ENCODE measurements at places on chromosomes 2 and 18.

GRCh38 chr2:146128216-146128615 is 1608.3 kb upstream of the ZEB2 start:
- no peak for DNase-seq

- DNase-seq, result no peak
These were observed 459.8 kb downstream of the METTL4 start for GRCh38 chr18:2111456-2111855.

DNA sequence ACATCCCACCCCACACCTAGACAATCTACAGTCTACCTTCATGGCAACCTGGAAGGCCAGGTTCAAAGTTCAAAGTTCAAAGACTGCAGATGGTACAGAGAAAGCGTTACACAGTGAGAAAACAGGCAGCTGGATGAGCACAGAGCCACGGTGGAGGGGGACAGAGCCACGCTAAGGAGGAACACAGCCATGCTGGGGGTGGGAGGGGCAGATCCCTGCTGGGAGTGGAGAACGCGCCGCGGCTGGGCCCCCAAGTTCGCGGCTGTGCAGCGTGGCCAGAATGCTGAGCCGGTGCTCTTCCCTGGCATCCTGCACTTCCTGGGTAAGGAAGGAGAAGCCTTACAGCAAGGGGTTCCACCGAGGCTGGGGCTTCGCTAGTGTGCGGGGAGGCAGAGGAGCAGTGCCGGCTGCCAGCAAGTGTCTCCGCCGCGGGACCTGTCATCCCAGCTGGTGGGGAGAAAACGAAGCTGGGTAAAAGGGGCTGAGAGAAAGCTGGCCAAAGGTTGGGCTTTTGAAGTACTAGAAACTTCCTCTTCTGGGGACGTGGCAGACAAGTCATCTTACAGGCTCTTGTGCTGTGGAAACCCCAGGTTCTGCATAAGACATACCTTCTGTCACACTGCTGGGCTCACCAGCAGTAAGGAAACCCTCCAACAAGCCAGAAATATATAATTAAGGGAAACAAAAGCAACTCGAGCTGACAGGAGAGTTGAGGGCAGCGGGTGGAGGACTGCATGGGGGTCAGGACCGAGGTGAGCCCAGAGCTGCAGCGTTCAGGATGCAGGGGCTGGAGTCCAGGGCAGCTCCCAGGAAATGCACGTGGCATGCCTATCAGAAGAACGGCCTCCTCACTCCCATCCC is 115.5 kb downstream of the HDAC4 start:
- peak; percentile 43 for DNase-seq

GRCh38 chr2:174632841-174633622 is 35.4 kb upstream of the WIPF1 start:
- DNase-seq, result peak; percentile 53

- no peak for DNase-seq
These were observed 2.4 kb downstream of the PAIP2B start for GRCh38 chr2:71224457-71224856.

- no peak for DNase-seq
These were observed 85.9 kb upstream of the NFATC1 start for GRCh38 chr18:79309614-79310358.

DNA sequence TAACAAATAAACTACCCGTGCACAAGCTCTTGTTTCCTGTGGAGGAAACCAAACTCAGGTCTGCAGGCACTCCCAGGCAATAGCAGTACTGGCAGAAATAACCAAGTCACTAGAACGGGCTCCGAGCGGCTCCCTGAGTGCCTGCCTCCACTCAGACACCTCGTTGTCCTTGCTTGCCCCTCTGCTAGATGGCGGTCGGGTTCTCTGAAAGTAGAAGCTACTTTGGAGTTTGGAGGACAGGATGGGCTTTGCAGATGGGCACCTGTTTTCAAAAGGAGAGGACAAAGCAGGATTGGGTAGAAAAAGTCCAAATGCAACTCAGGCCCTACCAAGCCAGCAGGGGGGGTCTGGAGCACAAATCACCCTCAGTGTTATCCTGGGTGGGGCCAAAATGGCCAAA is 136.4 kb downstream of the LRRC30 start:
- no peak for DNase-seq

DNA sequence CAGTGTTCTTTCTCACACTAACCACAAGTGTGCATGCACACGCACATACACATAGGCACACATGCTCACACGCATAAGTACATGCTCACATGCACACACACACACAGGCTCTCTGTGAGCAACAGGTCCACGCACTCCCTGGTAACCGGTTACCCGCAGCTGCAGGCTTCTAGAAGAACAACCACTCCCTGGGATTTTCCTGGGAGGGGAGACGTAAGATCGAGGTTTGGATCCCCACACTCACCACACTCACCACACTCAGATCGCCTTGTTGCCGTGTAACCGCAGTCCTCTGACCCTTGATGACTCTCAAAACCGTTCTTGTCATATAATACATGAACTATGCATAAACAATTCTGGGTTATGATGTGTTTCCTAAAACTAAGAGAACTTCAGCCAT is 42.2 kb downstream of the TTC32 start:
- no peak for DNase-seq

GRCh38 chr2:144459937-144460336 is 60.0 kb downstream of the ZEB2 start:
- peak; percentile 70 for DNase-seq

- peak; percentile 63 for DNase-seq
These were observed 154.8 kb downstream of the TGIF1 start for GRCh38 chr18:3604498-3605408.

DNA sequence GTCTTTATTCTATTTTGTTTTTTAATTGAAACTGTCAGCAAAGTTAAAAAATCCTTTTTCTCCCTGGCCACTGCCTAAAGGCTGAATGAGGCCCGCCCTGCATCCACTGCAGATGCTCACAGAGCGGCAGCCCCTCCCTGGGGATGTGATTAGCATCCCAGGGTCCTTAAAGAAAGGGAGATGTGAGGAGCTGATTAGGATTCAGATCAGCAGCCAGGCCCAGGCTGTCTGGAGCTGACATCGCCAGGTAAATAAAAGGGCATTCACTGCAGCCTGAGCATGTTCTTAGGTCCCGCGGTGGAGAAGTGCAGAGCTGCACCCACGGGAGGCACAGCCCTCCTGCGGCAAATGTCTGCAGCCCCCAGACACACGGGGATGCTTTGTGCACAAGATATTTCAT is 83.8 kb downstream of the LONRF2 start:
- DNase-seq, result no peak

- peak; percentile 26 for DNase-seq
These were observed 113.1 kb downstream of the NFATC1 start for GRCh38 chr18:79508565-79509535.

DNA sequence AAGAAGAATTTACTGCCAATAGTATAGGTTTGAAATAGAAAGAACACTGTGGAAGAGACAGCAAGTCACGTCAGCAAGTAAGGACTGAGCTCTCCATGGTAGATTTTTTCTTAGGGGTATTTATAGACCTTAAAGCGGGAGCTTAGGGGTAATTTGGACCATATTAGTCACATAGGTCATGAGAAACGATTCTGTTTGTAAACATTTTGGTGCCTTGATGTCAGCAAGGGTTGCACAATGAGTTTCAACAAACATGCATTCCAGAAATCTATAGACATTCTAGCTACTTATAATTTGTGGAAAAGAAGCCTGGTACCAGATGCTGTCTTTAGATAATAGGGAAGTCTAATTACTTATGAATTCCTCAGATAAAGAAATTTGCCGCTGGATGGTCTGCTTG is 624.7 kb downstream of the TDRD15 start:
- no peak for DNase-seq

- no peak for DNase-seq
These were observed 99.5 kb upstream of the APCDD1 start for GRCh38 chr18:10354890-10355289.

DNA sequence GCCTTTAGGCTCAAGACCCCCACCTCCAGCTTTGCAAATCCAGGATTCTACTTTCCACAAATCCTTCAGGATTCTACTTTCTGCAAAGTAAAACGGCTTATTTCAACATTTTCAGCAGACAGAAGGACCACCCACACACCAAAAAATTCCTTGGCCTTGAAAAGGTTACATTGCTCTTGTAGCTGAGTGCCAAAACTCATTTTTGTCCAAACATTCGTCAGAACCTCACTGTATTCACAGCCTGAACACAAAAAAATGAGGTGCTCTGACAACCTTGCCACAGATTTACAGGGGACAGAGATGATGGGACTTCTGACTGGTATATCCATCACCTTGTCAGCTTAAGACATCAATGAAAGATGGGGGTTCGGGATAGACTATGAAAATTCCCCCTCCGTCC is 63.0 kb upstream of the COX7A2L start:
- DNase-seq, result no peak

DNA sequence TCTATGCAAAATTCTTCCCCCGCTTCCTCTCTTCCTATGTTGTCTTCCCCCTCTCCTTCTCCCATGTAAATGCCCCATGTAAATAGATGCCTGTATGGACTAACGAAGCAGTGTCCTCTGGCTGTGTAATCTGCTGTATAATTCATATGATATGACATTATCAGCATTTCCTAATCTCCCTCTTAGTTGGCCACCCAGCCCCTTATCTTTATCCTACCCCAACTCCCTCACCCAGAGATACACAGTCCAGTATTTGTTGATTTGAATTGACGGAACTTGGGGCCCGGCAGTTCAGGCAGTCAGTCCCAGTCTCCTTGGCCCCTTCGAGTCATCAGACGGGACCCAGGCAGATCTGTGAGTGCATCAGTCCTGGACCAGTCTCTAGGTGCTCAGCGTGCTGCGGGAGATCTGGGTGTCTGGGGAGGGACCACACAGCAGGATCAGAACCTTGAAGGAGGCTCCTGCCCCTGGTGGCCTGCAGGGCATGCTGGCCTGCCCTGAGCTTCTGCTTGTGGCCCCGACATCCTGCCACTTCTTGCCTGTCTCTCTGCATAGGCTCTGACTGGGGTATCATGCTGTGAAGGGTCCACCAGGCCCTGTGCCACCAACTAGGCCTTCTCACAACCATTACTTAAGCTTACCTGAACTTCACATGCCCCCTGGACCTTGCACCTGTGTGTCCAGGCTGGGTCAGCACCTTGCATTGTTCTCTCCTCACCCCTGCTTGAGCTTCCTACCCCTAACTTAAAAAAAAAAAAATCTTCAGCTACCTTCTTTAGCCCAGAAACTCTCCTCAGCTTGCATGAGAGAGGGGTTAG is 88.1 kb upstream of the ATL2 start:
- DNase-seq, result no peak

- no peak for DNase-seq
These were observed 132.2 kb downstream of the TNS1 start for GRCh38 chr2:217870528-217871011.

DNA sequence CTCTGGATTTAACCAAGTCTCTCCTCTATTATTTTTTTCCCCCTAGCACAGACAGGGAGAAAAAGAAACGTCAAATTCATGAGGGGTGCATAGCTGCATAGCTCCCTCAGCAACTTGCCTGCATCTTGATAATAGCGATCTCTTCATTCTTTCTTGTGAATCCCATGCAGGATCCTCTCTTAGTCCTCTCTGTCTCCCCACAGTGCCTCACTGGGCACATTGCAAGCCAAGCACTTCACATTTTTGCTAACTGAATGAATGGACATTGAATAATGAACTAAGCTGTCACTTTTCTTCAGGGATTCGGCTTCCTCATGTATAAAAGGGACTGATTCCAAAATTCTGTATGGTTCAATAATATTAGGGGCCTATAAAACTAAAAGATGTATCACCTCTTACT is 2.9 kb upstream of the EPB41L3 start:
- DNase-seq, result no peak

- no peak for DNase-seq
These were observed 107.0 kb downstream of the STRN start for GRCh38 chr2:36859366-36859792.

DNA sequence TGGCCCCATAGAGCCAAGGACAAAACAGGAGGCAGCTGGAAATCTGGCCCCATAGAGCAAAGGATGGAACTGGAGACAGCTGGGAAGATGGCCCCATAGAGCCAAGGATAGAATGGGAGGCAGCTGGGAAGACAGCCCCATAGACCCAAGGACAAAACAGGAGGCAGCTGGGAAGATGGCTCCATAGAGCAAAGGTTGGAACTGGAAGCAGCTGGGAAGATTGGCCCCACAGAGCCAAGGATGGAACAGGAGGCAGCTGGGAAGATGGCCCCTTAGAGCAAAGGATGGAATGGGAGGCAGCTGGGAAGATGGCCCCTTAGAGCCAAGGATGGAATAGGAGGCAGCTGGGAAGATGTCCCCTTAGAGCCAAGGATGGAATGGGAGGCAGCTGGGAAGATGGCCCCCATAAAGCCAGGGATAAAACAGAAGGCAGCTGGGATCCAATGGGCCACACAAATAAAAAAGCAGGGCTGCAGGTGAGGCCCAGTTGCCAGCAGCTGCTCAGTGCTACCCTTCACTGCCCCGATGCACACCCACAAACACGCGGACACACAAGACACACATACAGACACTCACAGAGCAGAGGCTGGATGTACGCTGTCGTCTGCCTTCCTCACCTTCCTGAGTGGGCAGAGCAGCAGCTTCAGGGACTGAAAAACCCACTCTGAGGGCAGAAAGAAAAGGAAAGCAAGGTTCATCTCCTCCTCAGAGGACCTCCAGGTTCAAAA is 505.4 kb upstream of the MYT1L start:
- DNase-seq, result no peak

DNA sequence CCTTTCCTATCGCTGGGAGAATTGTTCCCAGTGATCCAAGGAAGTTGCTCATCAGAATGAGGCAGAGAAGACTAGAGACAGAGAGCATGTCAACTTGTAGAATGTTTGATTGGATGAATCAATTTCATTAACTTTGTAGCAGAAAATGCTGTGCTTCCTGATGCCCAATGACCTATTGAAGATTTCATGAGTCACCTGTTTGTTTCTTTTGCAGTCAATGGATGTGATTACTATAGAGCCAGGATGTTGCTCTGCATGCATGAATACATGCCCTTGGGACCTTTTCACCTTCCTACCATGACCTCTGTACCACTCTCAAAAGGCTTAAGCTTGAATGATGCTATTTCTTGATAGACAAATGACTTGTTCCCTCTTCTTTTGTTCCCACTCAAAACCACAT is 23.3 kb downstream of the SCG2 start:
- DNase-seq, result no peak

DNA sequence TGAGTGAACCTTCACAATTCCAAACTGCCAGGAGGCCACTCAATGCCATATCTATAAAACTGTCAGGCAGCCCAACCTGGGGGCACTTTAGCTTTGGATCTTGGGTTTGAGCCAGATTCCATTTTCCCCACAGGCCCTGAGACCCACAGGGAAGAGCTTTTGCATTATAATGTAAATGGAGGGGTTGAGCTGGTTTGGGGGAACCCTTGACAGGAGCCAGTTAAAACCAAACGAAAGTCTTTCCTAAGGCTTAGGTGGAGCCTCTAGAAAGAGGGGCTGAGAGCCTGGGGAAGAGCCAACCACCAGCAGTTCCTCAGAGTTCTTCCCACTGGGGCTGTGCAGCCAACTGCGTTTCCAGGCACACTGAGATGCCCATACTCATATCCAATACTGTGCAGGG is 42.7 kb downstream of the BCL11A start:
- DNase-seq, result no peak
